ENCODE measurements at places on chromosomes 13 and 19.

- no peak for DNase-seq
These were observed 144.5 kb upstream of the ZNF536 start for GRCh38 chr19:30227661-30228112.

- no peak for DNase-seq
These were observed 1.1 kb upstream of the SH2D3A start for GRCh38 chr19:6768236-6768785.

- peak; percentile 68 for DNase-seq
These were observed 12.5 kb upstream of the ACTN4 start for GRCh38 chr19:38634757-38635482.

DNA sequence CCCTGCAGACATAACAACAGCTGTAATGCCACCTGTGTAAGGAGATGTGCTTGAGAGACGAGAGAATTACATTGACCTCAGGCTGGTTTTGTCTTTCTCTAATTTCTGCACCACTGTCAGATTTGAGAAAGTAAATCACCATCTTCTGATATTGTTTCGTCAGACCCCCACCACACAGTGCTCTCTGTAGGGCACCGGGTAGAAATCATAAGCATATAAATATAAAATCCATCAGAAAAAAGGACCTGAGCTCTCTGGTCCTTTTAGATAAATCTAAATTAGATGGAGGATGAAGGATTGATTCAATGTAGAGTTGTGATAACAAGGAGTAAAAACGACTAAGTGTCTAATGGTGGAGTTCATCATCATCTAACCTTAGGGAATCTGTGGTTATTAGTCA lies 1981.0 kb upstream of the PRR20A start:
- no peak for DNase-seq

- DNase-seq = no peak
These were observed 13.3 kb upstream of the ZNF726 start for GRCh38 chr19:23901360-23901759.

DNA sequence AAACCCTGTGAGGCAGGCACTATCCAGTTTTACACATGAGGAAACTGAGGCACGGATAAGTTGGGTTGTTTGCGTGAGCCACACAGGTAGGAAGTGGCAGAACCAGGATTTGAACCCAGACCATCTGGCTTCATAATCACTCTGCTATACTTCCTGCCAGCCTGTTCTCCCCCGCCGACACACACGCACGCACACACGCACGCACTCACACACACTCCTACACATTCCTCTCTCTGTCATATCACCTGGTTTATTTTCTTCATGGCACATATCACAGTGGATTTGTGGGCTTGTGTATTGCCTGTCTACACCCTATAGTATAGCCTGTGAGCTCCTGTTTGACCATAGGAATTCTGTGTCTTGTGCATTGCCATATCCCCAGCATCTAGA lies 140.0 kb downstream of the SIPA1L3 start:
- no peak for DNase-seq

DNA sequence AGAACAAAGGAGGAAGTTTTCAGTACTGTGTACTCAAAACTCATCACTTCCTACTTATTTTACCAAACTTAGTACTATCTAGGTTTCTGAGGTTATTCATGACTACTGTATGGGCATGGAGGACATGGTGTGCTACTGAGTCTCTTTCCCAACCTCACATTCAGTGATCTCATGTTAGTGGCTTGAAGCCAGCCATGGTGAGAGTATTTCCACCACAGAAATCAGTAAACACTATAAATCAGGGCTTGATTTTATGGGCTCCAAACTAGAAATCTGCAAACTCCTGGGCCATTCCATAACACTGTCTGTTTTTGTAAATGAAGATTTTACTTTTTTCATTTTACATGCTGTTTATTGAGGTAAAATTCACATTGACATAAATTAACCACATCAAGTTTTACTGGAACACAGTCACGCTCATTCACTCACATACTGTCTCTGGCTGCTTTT lies 19.7 kb downstream of the MED26 start:
- no peak for DNase-seq

DNA sequence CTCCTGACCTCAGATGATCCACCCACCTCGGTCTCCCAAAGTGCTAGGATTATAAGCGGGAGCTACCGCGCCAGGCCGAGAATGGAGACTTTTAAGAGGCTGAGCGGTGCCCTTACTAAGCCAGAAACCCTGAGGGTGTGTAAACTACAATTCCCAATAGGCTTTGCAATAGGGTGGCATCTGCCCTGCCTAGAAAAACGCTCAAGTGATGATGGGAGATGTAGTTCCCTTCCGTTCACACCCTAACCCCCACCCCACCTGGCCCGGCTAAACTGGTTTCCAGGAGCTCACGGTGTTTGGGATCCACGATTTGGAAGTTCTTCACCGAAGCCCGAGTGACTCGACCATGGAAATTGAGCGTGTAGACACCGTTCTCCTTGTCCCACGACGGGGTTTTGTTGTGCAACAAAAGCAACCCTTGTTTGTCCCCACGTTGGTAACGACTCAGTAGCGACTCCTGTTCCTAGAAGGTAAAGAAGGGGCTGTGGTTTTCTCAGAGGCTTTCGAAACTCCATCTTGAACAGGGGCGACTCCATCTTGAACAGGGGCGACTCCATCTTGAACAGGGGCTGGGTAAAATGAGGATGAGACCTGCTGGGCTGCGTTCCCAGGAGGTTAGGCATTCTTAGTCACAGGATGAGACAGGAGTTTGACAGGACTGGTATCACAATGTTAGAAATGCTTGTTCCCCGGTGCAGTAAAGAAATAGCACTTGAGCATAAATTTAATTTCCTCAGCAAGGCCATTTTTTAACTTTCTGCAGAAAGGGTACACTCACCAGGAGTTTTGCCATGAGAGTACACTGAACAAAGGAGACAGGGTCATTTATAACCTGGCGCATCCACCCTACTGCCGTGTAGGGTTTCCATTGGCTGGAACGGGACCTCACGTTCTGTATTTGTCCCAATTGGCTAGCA lies 9.8 kb downstream of the PPP1R15A start:
- peak; percentile 57 for DNase-seq

- no peak for DNase-seq
These were observed 20.5 kb downstream of the SMARCA4 start for GRCh38 chr19:10981252-10981895.

DNA sequence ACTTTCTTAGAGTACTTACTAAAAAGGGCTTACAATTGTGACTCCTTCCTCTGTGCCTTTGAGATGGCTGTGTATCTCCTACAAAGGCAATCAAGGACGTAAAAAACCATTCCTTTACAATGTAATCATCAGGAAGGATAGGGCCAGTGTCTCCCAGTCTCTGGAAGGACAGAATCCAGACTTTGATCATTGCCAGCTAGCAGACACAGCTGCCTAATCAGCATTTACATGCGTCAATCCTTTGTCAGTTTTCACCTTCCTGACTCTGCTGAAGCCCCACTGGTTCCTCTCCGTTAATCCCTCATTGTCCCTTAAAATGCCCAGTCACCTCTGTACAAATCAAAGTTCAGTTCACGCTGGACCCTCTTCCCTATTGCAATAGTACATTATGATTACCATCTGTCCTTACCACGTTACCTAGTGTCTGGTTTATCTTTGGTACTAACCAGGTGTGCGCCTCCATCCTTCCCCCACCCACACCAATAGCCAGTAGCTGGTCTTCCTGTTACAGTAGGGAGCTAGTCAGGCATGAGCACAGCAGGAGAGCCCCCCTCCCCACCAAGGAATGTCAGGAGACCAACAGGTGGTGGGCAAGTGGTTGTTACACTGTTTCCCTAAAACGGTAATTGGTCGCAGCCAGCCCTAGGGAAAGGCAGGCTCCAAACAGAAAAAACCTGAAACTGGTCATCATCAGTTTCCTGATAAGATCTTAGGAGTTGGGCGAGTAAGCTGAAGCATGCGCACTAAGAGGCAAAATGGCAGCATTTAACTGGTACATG lies 49.7 kb downstream of the TGDS start:
- DNase-seq = no peak

DNA sequence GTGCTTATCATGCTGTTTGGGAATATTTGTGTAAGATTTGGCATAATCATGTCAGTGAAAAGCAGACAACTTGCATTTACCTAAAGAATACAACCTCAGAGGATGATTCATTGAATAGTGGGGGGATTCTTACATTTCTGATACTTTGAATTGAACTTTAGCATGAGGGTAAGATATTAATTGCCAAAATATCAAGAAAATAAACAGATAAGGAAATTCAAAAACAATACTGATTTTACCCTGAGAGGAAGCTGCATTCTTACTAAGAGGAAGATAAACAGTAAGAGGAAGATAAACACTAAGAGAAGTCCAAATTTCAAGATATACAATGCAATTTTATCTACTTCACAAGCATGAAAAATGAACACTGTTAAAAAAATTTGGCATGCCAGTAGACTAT lies 2564.3 kb upstream of the PCDH20 start:
- DNase-seq = no peak

DNA sequence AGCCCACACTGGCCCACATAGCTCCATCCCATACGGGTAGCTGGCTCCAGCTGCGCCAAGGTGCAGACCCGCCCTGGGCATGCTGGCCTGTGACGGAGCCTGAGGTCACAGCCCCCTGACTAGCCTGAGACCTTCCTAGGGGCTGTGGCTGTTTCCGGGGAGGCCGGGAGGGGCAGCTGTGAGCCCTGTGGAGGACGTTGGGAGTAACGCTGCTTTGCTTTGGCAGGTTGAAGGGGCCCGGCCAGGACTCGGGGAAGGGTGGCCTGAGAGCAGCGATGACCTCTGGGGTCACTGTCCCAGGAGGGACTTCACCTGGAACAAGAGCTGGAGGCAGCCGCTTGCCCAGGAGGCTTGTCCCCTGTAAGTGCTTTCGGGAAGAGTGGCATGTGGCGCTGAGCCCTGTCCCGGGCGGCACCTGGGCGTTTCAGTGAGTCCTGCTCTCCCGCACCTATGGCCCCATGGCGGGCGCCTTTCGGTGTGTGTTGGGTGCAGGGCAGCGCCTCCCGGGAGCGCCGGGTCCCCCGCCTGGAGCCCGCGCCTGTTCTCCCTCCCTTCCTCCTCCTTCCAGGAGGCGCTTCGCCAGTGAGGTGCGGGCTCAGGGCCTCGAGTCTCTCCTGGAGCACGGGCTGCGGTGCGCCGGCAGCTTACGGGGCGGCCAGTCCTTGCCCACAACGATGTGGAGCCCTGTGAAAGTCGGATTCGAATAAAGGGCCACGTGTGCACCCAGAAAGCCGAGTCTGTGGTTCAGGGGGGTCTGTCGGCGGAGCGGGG lies 1.1 kb upstream of the FAM174C start:
- DNase-seq = peak; percentile 85

- DNase-seq = no peak
These were observed 135.0 kb upstream of the KL start for GRCh38 chr13:32881074-32881776.

GRCh38 chr19:4686700-4687099 lies 16.6 kb upstream of the MYDGF start:
- no peak for DNase-seq

DNA sequence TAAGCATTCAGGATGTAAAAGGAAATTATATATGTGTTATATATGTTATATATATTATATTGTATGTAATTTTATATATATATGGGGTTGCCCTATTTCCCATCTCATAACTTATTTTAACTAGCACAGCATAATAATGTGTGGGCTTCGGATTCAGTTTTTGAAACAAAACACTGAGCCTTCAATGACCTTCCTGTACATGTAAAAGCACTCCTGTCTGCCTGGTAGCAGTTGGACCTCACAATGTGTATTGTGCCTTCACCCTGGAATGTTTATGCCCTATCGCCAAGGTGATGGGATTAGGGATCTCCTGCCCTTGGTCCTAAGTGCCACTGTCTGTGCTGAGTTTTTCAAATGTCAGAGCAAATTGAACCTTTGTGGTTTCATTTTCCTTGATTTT lies 968.8 kb downstream of the TUBA3C start:
- no peak for DNase-seq

- no peak for DNase-seq
These were observed 6.6 kb downstream of the STARD13 start for GRCh38 chr13:33278913-33279312.

DNA sequence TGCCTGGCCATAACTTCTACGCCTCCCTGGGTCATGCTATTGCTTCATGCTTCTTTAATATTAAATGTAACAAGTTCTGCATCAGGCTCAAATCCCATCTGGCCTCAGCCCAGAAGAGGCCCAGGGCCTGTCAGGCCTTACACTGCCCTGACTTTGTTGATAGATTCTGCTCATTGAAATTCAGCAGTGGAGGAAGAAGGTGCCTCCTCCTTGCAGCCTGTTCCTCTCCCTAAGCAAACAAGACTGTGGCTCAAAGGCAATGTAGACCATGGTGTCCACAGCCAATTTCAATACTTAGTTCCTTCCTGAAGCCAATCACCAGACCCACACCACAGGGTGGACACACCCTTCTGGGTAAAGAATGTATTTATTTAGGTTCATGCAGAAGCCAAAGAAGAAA lies 59.4 kb downstream of the LACC1 start:
- DNase-seq = no peak

DNA sequence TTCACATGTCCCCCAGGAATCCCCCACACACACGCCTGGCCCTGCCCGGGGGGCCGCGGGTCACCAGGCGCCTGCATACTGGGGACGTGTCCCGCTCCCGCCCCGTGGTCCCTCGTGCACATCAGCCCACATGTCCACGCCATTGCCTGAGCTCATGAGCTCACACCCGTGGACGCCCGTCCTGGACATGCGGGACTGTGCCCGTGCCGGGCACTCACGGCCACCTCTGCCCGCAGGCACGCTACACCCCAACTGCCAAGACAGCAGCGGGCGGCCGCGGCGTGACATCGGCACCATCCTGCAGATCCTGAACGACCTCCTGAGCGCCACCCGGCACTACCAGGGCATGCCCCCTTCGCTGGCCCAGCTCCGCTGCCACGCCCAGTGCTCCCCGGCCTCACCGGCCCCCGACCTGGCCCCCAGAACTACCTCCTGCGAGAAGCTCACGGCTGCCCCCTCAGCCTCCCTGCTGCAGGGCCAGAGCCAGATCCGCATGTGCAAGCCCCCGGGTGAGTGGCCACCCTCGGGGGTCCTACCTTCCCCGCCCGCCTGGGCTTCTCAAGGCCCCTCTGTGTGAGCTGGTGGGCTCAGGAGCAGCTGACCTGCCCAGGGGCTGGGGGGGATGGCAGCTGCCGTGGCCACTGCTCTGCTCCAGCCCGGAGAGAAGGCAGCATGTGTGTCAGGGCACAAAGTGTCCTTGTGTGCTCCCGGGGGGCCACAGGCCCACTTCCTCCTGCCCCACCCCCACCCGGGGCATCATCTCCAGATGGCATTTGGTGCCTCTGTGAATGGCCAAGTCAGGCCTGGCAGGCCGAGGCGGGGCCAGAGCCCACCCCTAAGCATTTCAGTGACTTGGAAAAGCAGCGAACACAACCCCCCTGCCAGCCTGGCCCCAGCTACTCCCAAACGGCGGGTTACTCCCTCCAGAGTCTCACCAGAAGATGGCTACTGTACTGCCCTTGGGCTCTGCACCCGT lies 7.1 kb downstream of the MIDN start:
- no peak for DNase-seq

DNA sequence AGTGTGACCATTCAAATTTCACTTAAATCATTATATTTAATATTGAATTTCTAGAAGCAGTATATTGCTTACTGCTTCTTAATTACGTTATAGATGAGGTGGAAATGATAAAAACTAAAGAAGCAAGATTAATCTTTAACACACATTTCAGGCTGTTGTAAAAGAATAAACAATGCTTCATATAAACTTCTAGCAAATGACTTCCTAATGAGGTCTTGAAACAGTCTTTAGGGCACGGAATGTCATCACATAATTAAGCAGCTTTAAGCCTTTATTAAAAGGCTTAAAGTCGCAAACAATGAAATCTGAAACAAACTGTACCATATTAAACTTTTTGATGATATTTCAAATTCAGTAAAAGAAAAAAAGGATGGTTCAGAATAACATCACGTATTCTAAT lies 1.9 kb downstream of the SLITRK6 start:
- DNase-seq = no peak

GRCh38 chr19:39310558-39311311 lies 9.9 kb downstream of the LRFN1 start:
- peak; percentile 18 for DNase-seq

- peak; percentile 97 for DNase-seq
These were observed at the start of gene FOSB for GRCh38 chr19:45467456-45468158. TSS of gene FOSB (plus strand) at chr19:45467996. CDS start at chr19:45468587, 591 bp downstream.
